ENCODE measurements at places on chromosomes 7 and 10. TPM values are rescaled to one million over a fixed set of nuclear protein-coding genes. Genes with fewer than 3 reads are reported as not detected.

SCIN gene
- 0.40 TPM for total RNA-seq

ATRNL1 gene
- total RNA-seq, result 13.0 TPM

NEBL gene
- 0.11 TPM for total RNA-seq

CYP3A4 gene
- total RNA-seq, result not detected

CTAGE6 gene
- not detected for total RNA-seq

EPHA1 gene
- total RNA-seq, result not detected

AKR1B15 gene
- 0.06 TPM for total RNA-seq

NOS3 gene
- total RNA-seq, result not detected

SLC39A12 gene
- total RNA-seq, result not detected

DNMBP gene
- 22.5 TPM for total RNA-seq

CCZ1 gene
- 102 TPM for total RNA-seq

All from LHCN-M2 (cell line).